ENCODE measurements at places on chromosomes 2 and 18.

DNA sequence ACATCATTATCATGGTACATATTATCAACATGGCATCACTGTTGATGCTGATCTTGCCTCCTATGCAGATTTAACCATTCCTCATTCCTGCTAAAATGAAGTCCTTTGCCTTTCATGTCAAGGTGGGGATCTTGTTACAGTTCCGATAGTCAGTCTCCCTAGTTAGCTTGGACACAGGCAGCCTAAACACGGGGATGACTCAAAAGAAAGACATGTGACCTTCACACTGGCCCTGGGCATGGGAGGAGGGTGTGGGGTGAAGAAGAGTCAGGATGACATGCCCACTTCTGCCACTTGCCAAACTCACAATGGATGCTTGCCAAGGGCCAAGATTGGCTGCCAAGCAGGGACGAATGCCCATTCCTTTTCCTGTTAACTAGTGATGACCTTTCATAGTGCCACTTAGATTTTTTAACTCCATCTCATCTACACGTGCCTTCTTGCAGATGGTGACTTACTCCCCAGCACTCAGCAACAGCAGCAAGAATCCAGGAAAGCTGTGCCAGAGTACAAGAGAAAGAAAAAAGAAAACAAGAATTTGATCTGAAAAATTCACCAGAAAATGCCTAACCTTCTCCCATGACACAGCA is 13.9 kb upstream of the SLC1A4 start:
- DNase-seq = no peak

DNA sequence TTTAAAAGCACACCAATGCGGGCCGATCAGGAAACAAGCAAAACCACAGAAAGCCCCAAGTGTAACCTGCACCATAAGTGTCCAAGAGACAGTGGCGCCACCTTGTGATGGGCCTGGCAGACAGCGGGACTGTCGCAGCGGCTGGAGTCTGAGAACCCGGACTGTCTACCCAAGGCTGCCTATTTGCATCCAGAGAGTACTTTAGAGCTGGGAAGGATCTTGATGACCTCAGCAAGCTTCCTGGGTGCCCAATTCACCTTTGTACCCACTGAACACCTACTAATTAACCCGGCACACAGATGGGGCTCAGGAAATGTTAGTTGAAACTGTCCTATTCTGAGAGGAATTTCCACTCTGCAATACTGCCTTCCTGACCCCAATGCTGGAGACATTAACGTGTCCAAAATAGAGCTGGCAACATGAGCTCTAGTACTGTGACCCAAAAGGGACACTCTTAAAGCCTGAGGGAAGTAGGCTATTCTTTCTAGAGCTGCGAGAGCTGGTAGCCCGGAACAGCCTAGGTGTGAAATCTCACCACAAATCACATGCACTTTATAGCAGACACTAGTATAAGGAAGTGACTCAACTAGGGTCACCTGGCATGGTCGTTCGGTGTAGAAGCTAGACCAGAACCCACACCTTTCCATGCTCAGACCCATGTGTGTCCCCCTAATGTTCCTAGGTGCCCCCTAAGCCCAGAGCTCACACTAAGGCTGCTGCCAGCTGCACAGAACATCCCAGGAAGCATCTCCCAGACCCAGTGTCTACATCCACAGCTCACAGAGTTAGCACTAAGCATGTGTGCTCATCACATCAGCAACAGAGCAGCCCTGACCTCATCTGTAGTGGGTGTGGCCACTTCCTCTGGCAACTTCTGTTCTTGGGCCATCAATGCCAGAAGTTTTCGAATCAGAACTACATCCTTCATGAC is 25.4 kb downstream of the POLR1A start:
- DNase-seq = peak; percentile 78

DNA sequence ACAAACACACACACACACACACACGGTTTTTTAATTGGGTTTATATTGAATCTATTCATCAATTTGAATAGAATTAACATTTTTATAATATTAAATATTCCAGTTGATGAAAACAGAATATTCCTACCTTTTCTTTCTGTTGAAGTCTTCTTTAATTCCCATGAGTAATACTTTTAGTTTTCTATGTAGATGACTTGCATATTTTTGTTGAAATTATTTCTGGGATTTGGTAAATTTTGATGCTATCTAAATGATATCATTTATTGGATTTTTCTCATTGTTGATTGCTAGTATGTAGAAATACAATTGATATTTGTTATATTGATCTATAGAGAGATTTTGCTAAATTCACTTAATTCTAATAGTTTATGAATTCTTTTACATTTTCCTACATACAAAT is 12.8 kb upstream of the TCF7L1 start:
- DNase-seq = no peak

DNA sequence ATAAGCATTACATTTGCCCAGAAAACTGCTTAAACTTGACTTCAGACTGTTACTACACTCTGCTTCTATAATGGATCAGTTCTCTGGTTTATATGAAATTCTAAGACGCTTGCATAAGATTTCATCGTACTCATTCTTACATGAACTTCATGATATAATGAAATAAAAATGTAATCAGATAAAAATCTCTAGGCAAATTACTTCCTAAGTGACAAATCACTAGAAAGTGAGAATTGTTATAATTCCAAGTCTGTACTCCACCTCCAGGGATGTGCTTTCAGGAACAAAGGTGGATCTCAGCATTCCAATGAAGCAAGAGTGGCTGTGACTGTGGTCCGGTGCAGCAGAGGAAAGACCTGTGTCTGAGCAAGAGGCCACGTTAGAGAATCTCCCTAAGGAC is 226.2 kb downstream of the PIEZO2 start:
- DNase-seq = no peak

- DNase-seq = no peak
These were observed 213.9 kb downstream of the GBX2 start for GRCh38 chr2:235954281-235954680.

DNA sequence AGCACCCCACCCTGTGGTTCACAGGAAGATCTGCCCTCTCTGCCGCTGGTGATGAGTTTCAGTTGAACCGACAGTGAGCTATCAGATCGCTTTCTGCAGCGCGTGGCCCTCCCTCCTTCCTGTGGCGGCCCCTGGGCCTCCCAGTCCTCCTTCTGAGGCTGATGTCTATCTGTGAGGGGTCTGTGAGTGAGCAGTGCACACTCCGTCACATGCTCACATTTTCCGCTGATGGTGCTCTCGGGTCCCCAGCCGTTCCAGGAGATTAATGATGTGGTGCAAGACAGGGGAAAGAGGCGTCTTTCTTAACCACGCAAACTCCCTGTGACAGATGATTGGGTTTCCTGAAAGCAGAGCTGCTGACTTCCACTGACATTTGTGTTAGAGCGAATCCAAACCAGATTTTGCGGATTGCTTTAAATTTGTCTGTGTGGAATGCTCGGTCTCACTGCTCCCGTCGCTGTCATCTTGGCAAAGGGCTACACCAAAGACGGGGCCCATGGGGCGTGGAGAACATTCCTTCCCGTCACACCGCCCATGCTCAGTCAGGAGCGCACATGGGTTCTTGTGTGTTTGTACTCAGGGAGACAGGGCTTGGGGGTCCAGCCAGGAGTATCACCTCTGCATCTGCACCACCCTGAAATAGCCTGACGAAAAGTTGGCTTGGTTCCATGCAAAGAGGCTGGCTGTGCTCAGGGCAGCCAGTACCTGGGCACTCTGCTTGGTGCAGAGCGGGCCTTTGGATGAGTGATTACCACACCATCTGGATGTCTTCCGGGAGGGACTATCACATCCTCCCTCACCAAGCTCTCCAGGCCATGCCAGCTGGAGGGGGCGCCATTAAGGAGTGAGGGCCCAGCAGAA is 154.7 kb upstream of the HS6ST1 start:
- DNase-seq = peak; percentile 61

DNA sequence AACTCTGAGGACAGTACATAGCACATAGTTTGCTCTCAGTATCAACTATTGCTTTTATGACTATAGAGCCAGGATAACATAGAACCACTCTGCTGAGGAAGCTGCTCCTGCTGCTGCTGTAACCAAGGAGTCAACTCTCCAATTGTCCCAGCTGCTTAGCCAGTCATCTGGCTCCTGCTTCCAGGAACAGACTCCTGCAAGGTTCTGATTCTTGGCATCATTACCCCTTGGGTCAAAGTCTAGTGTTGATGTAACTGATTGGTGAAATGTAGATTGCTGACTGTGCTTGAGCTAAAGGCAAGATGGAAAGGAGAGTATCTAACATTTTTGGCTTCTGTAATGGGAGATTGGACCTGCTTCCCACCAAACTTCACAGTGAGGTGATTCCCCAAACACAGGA is 261.9 kb upstream of the FSHR start:
- no peak for DNase-seq

DNA sequence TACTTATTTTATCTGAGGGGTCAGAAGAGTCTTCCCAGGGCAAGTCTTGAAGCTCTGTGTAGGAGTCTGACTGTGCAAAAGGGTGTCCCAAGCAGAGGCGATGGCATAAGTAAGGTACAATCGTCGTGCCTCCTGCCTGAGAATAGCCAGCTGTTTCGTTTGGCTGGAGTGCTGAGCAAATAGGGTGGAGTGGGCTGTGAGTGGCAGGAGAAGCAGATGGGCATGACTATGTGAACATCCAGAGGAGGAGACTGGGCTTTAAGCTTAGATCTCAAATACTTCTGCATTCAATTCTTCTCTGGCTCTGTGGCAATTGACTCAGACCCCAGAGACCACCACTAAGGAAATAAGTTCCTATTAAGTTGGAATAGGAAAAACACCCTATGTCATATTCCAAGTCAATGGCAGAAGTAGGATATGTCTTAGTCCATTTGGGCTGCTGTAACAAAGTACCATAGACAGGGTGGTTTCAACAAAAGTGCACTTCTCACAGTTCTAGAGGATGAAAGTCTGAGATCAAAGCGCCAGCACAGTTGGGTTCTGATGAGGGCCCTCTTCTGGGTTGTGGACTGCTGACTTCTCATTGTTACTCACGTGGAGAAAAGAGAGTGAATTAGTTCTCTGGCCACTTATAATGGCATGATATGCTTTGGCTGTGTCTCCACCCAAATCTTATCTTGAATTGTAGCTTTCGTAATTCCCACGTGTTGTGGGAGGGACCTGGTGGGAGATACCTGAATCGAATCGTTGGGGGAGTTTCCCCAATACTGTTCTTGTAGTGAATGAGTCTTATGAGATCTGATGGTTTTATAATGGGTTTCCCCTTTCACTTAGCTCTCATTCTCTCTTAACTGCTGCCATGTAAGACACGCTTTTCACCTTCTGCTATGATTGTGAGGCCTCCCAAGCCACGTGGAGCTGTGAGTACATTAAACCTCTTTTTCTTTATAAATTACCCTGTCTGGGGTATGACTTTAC is 120.2 kb downstream of the LPIN1 start:
- DNase-seq = no peak

DNA sequence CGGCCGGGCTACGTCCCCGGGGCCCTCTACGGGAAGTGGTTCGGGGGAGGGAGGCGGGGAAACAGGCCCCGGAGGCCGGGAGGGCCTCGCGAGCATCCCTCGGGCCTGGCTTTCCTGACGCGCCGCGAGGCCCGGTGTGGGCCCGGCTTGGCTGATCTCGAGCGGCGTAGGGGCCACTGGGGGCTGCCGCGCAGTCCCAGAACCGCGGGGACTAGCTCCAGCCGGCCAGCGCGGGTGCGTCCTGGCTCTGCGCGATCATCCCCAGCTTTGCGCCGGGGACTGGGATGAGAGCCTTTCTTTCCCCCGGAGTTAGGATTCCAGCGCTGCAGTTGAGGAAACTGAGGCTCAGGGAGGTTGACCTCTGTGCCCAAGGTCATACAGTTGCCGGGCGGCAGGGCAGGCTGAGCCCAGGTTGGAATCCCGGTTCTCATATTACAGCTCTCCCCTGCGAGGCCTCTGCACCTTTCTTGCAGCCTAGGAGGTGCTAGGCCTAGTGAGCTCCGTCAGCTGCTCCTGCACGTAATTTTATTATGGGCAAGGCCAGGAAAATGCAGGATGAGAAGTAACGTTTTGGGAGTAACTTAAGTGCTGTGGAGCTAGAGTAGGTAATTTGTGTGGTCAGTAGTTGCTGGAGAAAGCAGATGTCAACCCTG is 501 bp downstream of the LPIN1 start:
- DNase-seq = no peak

- DNase-seq = no peak
These were observed 31.0 kb upstream of the REV1 start for GRCh38 chr2:99520813-99521212.

DNA sequence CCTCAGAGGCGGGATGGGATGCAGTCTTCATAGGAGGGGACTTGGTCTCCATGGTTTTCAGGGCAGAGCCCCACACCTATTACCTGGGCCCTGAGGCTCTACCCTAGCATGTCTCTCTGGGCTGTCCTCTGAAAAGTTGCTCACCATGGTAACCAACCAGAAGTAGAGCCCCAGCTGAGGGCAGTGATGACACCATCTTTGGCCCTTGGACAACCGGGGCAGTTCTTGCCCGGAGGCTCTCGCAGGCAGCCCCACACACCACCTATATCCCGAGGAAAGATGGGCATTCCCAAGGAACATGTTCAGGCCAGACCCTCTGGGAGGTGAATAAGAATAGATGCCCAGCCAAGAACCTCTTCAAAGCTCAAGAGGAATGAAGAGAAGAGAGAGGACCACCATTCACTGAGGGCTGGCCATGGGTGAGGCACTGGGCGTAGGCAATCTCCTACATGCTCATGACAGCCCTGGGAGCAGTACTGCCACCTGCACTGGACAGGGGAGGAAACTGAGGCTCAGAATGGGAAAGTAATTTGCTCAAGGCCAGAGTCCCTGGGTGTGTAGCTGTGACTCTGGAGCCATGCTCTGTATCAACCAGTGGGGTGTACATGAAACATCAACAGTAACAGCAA is 72.5 kb downstream of the HS1BP3 start:
- no peak for DNase-seq

- no peak for DNase-seq
These were observed 29.1 kb upstream of the CSRNP3 start for GRCh38 chr2:165440367-165440766.

DNA sequence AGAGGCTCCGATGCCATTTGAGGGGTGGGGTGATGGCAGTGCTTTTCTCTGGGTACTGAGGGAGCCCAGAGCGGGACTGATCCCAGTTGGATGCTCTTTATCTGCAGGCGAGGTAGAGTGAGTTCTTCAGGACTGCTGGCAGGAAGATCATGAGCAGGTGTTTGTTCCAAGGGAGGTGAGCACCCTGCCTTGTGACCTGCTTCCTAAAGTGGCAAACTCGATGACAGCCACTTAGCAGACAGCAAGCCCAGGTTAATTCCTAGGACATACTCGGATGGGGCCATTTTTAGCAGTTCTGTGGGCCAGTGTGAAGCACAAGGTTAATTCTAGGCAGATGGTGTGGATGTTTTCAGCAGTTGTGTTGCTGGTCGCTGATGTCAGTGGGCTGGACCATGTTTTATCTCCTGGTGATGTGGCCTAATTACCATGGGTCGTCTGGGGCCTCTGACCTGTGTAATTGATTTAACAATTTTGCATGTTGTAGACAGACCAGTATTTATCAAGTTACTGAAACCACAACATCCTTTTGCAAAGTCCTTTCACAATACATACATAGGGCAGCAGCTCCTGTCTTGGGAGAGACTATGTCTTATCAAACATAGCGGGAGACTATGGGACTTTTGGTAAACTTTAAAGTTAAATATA is 4.9 kb downstream of the FKBP1B start:
- no peak for DNase-seq

GRCh38 chr2:72891091-72891818 is 4.0 kb downstream of the SPR start:
- DNase-seq = no peak

GRCh38 chr2:58407487-58407886 is 166.4 kb upstream of the FANCL start:
- DNase-seq = no peak

GRCh38 chr2:38092196-38092902 is 16.4 kb upstream of the CYP1B1 start:
- no peak for DNase-seq
